Ecto neural progenitor cell (in vitro differentiated cells): ENCODE measurements at places on chromosomes 2 and 18.

- DNase-seq: no peak
These were observed 37.5 kb downstream of the OLA1 start for GRCh38 chr2:174210862-174211261.

GRCh38 chr2:11344342-11344955 is at the start of gene ROCK2:
Gene ROCK2, minus strand, starts transcription at chr2:11344636. Its CDS starts 500 bp downstream, at chr2:11344136.
- peak; percentile 93 for DNase-seq

GRCh38 chr2:84970210-84970867 is 622 bp upstream of the KCMF1 start:
- DNase-seq: peak; percentile 82

DNA sequence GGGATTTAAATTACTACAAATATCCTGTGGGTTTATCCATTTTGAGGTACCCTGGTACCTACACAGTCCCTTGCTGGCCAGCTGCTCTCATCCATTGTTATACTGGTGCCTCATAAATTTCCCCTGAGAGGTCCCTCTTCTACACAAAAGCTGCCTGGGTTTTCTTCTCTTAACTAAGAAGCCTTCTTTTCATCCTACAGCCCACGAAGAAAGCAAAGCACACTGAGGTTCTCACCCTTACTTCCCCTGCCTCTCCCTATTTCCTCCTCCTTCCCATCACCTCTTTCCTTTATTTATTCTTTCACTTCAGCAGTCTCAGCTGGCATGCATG is 154.9 kb downstream of the CSRNP3 start:
- no peak for DNase-seq

DNA sequence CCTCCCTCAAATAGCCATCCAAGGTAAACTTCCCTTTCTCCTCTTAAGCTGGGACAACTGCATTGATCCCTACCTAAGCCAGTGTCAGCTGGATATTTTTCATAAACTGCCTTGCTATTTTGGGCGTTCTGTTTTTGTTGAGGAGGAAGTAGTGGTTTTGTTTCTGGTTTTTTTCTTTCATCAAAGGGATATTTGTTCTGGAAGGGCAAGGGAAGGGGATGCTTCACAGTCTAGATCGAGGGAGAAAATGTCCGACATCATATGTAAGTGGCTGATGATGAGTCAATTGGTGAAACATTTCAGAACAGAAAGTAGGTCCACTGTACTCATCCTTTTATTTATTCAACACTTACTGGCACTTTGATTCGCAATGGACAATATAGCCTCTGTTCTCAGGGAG is 31.0 kb downstream of the TANC1 start:
- DNase-seq: no peak

GRCh38 chr2:145739681-145740080 is 1219.8 kb upstream of the ZEB2 start:
- no peak for DNase-seq

- no peak for DNase-seq
These were observed 11.6 kb upstream of the ACKR3 start for GRCh38 chr2:236558036-236558435.

GRCh38 chr2:219210196-219210885 is 3.8 kb downstream of the ZFAND2B start:
- no peak for DNase-seq

DNA sequence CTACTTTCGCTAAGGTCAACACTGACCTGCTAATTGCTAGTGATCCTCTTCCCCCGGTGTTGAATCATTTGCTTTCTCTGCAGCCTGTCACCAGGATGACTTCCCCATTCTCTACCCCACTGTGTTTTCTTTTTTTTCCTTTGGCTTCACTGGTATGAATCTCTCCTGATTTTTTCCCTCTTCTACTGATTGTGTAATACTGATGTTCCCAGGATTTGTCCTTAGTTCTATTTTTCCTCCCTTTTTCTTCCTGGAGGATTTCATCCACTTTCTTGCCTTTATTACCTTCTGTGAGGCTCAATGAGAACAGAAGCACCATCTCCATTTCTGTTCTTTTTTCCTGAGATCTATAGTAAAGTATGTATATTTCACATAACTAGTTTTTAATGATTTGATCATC is 14.1 kb upstream of the MSH2 start:
- no peak for DNase-seq

DNA sequence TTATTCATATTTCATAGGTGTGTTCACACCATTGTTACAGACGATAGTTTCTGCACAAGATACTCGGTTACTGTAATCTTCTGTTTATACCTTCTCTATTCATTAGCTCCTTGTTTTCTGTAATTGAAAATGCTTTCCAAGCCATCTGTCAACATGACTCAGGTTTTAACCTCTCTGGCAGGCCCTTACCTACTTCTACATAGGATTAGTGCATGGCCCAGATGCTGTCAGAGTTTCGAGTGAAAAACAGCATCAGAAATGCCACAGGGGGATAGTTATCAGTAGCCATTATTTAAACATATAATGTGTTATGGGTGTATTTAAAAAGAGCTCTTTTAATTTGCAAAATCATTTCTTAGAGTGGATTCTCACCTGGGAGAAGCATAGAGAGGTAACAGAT is 596.4 kb downstream of the FBXO15 start:
- no peak for DNase-seq

DNA sequence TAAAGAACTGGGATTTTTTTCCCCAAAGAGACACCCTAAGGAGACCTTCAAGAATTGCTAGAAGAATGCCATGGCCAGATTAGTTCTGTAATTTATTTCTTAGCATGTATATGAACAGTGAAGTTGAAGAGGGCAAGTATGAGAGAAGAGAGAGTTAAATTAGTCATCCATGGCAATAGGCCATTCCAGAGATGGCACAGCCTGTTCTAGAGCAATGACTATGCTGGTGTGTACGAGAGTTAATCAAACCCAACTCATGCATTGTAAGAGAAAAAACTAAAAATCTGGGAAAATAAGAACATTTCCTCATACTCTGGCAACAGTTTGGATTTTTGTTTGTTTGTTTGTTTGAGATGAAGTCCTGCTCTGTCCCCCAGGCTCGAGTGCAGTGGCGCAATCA is 112.1 kb upstream of the PIK3C3 start:
- no peak for DNase-seq

DNA sequence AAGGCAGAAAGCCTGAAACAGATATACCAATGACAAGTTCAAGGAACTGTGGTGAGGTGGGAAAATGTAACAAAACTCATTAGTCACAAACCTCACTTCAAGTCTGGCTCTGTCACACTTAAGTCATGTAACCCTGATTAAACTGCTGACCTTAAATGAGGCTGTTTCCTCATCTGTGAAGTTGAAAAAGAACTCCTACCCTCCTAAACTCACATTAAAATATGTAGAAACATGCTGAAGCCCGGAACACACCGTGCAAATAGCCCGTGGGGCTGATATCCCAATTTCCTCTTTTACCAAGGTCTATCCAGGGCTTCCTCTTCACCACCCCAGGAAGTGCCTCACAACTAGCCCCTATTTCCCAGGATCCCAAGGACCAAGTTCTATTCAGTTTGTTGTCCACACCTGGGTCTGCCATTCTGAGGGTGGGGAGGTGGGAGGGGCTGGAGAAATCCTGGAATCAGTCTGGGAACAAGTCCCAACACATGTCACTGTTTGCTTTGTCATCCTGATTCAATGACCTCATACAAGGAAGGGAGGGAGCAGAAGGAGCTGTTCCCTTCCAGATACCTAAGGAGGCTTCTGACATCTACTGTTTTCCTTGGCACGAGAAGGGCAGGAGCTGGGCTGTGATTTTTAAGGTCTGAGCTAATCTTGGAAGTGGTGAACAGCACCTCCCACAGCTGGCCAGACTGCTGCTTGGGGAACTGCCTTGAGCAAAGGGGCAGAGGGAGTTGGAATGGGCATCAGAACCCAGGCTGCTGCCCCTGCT is 42.3 kb downstream of the SLC4A1AP start:
- no peak for DNase-seq

- DNase-seq: no peak
These were observed at the start of gene AFF3 for GRCh38 chr2:100142393-100142792. Gene AFF3, minus strand, starts transcription at chr2:100142590. Its CDS starts 38,136 bp downstream, at chr2:100104454.

- DNase-seq: no peak
These were observed 35.9 kb downstream of the EPC2 start for GRCh38 chr2:148680462-148680861.
